Mesothelial cell of epicardium (in vitro differentiated cells): ENCODE measurements at places on chromosomes 1 and 21. TPM values are rescaled to one million over a fixed set of nuclear protein-coding genes. Genes with fewer than 3 reads are reported as not detected.
A peak's percentile ranks its signal among the peaks of the same experiment; 100 is the strongest.

DNA sequence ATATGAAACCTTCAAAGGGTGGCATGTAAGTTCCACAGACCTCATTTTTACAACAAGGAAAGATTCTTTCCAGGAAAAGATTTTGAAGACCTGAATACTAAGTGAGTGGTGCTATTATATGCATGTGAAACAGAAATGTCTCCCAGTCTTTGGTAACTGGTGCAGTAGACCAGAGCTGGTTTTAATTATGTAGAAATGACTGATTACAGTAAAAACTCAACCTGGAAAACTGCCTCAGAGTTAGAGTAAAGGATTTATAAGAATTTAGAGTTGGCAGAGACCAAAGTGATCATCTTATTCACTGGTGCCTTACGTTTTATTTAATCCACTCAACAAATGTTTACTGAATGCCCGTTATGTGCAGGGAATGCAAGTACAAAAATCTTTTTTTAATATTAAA lies 30.2 kb upstream of the LRRC8D start:
- no peaks in the 10 kb centered on the region for H3K27me3 ChIP-seq
- no peak overlapping the region for H3K27ac ChIP-seq
- H3K36me3 ChIP-seq = no peaks in the 10 kb centered on the region
- DNase-seq = no peak

DNA sequence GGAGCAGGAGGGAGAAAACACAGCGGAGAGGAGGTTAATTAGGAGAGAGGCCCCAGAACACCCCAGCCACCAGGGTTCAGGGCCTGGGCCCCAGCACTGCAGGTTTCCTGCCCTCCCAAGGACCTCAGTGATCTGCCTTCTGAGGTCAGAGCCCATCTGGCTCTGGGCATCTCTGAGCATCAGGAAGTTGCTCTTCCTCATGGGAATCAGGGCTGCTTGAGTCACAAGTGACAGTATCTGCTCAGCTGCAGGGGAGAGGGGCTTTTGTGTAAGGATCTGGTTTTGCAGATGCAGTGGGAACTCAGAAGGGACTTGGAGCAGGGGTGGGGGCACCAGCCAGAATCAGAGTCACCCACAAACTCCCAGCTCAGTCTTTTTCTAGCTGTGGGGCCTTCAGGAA lies 472.1 kb downstream of the PTPRU start:
- no peak overlapping the region for H3K4me3 ChIP-seq
- DNase-seq = no peak
- no peaks in the 10 kb centered on the region for H3K36me3 ChIP-seq

DNA sequence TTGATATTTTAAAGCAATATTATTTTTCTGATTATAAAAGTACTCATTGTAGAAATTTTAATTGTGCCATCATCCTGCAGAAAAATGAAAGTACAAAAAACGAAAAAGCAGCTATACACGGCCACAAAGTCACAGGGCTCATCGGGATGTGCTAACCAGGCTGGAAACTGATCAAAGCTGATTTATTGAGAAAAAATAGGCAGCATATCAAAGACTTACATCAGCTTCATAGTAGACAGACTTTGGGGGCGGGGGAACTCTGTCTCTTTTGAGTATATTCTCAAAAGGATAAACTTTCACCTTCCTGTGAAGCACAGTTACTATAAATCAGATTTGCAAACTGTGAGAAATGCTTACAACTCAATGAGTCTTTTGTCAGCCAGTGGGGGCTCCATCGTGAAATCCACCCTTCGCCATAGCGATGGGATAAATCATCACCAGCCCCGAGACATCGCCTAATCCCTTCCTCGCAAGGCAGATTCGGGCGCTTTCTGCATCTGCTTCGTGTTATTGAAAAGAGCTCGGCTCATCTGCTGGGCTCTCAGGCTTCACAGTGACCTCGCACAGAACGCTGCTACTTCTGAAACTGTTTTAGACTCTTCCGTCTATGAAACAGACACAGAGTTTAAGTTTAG lies 69.2 kb upstream of the ERG start:
- H3K4me3 ChIP-seq = peak overlapping the region; percentile 48
- H3K27me3 ChIP-seq = peaks cover 59% of the 10 kb centered on the region
- peak overlapping the region; percentile 68 for H3K27ac ChIP-seq
- H3K36me3 ChIP-seq = no peaks in the 10 kb centered on the region

- H3K27ac ChIP-seq = peak overlapping the region; percentile 98
- no peak overlapping the region for H3K4me3 ChIP-seq
- no peaks in the 10 kb centered on the region for H3K27me3 ChIP-seq
Measured at GRCh38 chr1:234960722-234961455, 167.7 kb downstream of the TOMM20 start.

CR1L gene
- not detected in 3 replicates for total RNA-seq
